Suppressor macrophage (primary cell): ENCODE measurements at places on chromosomes 7 and 10.
A peak's percentile ranks its signal among the peaks of the same experiment; 100 is the strongest.

- DNase-seq = peak; percentile 28
Measured at GRCh38 chr7:72032934-72033333, 379.2 kb downstream of the CALN1 start.

- DNase-seq = no peak
Measured at GRCh38 chr7:100171087-100171681, 2.8 kb upstream of the GAL3ST4 start.

- DNase-seq = no peak
Measured at GRCh38 chr10:125844751-125845221, 21.4 kb downstream of the BCCIP start.

DNA sequence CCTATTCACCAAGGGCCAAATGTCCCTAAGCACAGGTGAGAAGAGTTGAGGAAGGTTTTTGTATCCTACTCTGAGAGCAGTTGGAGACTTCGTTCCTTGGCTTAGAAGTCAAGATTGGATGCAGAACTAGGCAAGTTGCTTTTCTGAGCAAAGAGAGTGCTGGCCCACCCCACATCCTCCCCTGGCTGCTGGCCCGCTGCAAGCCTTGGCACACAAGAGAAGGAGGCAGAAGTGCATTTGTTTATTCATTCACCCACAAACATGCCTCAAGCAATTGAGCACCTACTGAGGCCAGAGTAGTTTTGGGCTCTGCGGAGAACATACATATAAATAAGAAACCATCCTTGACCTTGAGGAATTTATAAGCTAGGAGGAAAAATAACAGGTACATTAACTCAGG is 318.9 kb downstream of the KCNMA1 start:
- no peak for DNase-seq

DNA sequence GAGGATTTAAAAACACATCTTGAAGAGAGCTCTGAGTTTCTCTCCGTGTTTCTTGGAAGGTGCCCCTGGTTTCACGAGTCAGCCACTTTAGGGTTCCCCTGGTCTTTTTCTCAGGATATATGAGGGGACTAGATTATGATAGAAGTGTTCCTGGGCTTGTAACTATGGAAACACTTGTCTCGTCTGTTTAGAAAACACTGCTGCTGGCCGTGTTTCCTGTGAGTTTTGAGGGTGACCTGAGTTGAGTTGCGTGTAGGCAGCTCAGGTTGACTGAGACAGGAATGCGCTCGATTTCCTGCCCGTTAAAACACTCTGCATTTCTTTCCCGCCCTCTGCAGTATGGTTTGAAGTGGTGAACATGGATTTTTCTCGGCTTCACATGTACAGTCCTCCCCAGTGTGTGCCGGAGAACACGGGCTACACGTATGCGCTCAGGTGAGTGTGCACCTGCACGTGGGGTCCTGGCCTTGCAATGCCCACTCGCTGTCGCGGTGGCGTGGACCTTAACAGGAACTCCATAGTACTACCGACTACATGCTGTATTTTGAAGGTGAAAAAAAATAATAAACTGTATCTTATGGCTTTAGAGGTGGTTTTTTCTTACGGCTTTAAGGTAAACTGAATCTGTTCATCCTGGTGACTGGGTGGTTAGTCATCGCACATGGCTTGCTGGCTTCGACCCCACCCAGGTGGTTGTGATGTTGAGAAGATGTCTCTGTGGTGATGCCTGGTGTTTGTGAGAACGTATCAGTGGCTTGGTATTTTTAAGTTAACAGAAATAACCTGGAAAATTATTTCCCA is at the start of gene SUN1:
SUN1 (plus strand) TSS at position 310 of the 801 bp plus-strand sequence; CDS start at position 359, 49 bp downstream.
- DNase-seq = no peak

DNA sequence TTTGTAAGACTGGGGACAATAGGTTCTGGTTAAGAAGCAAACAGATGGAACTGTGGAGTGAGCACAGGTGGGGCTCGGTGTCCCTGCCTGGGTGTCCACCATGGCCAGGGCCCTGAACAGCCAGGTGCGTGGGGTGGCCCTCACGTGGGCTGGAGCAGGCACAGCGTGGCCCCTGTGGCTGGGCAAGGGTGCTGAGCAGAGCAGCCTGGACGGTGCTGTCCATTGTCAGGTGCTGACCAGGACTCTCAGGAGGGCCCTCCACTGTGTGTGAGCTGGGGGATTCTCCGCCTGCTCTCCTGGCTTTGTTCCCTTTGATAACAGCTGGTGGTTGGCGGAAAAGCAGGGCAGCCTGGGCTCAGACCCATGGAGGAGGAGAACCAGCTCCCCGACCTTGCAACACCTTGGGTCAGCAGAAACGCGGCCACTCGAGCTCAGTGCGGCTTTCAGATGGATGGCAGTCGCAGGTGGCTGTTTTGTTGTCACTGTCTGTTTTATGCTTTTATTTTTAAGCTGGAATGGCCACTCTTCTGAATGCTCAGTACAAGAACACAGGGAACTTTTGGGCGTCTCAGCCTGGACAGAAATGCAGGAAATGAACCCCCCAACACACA is 273.9 kb upstream of the ADARB2 start:
- DNase-seq = no peak

- DNase-seq = peak; percentile 95
Measured at GRCh38 chr7:158695726-158696452, 8.7 kb downstream of the NCAPG2 start.
